Keratinocyte (primary cell): ENCODE measurements at places on chromosomes 7 and 10.

DNA sequence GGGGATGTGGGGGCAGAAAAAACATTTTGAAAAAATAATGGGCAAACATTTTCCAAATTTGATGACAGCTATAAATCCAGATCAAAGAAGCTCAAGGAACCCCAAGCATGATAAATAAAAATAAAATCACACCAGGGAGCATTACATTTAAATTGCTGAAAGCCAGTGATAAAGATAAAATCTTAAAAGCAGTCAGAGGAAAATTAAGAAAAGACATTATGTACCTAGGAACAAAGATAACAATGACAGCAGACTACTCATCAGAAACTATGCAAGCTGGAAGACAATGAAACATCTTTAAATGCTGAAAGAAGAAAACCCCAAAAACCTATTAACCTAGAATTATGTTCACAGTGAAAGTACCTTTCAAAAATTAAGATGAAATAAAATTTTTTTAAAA is 23.3 kb downstream of the NEUROG3 start:
- H3K4me1 ChIP-seq, result no peaks in the 10 kb centered on the region
- no peaks in the 10 kb centered on the region for H3K36me3 ChIP-seq
- H3K4me3 ChIP-seq, result no peak overlapping the region
- H3K27ac ChIP-seq, result no peak overlapping the region
- no peak for DNase-seq

- no peak overlapping the region for H3K27ac ChIP-seq
- H3K4me1 ChIP-seq, result peaks cover 3% of the 10 kb centered on the region
- H3K4me3 ChIP-seq, result no peak overlapping the region
- no peak for DNase-seq
- no peaks in the 10 kb centered on the region for H3K27me3 ChIP-seq
These were observed 21.7 kb downstream of the ADD3 start for GRCh38 chr10:110029450-110029849.

GRCh38 chr7:145698526-145699262 is 417.9 kb upstream of the CNTNAP2 start:
- H3K36me3 ChIP-seq, result no peaks in the 10 kb centered on the region
- H3K27me3 ChIP-seq, result no peaks in the 10 kb centered on the region
- DNase-seq, result no peak

- no peak for DNase-seq
- no peaks in the 10 kb centered on the region for H3K36me3 ChIP-seq
- H3K4me3 ChIP-seq, result no peak overlapping the region
- H3K27ac ChIP-seq, result no peak overlapping the region
These were observed 274.3 kb downstream of the PRKG1 start for GRCh38 chr10:51348622-51349021.

DNA sequence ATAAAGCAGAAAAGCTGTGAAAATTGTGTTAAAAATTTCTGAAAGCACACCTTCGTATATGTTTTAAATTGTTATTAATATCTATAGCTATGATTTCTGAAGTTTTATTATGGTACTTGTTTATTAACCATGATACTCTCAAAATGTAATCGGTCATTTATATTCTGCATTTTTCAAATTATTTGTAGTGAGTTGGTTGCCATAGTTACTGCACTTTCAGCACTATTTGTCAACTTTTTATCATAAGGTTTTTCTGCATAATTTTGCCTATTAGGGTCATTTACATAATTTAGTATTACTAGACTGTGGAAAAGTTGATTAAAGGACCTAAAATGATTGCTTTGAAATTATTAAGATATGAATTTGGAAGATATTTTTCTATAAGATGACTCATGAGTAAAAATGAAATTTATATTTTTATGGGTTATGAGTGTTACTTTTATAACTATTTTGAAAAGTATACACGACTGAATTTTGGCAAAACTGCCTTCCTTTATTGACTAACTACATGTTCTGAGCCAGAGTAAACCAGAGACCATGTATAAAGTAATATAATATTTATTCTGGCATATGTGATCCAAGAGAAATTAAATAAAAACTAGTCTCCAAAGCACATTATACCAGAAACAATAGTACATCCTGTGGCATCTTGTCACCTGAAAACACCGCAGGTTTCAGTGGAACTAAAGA is 7.9 kb upstream of the AGR2 start:
- no peak overlapping the region for H3K27ac ChIP-seq
- no peaks in the 10 kb centered on the region for H3K36me3 ChIP-seq
- DNase-seq, result no peak
- no peaks in the 10 kb centered on the region for H3K4me1 ChIP-seq

DNA sequence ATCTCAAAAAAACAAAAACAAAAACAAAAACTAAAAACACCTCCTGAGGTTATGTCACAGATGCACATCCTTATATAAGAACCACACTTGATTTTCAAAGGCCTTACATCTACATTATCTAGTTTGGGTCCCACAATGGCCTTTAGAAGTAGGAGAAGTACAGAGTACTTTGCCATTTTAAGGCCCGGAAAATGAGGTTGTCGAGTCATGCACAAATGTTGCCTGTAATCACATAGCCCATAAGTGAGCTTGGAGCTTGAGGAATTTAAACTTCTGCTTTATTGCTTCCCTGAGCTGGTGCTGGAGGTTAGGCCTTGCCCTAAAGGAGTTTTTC is 9.7 kb upstream of the MKRN1 start:
- H3K4me3 ChIP-seq, result no peak overlapping the region
- peaks cover 6% of the 10 kb centered on the region for H3K4me1 ChIP-seq
- H3K27me3 ChIP-seq, result no peaks in the 10 kb centered on the region
- no peaks in the 10 kb centered on the region for H3K36me3 ChIP-seq
- H3K27ac ChIP-seq, result no peak overlapping the region
- no peak for DNase-seq
